NCI-H226 (cell line): ENCODE measurements at places on chromosomes 3 and 15.
A peak's percentile ranks its signal among the peaks of the same experiment; 100 is the strongest.

- peak; percentile 58 for DNase-seq
Measured at GRCh38 chr3:190117981-190118380, 2.7 kb downstream of the P3H2 start.

DNA sequence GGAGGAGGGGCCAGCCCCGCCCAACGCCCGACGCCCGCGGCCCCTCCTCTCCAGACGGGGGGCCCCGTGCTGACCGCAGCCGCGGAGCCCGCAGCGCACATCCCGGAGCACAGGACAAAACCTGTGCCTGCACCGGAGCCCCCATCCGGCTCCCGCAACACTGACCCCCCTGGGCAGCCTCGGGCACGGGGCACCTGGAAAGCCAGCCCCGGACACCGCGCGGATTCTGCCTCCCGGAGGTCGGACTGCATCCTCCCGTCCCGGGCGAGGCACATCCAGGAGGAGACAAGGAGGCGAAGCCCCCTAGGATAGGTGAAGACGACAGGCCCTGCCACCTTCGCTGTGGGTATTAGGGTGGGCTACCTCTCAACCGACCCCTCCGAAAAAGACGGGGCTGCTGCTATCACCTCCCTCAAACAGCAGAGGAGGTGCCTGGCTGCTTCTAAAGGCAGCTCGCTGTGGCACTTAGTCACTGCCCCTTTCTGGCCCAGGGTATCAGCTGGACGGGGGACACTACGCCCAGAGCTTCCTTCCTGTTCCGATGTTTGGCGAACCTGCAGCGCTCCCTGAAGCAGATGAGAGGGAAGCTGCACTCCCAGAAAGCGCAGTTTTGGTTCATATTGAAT is 10.6 kb downstream of the XXYLT1 start:
- DNase-seq = no peak

- DNase-seq = peak; percentile 54
Measured at GRCh38 chr3:38548154-38548931, 52.2 kb downstream of the EXOG start.

DNA sequence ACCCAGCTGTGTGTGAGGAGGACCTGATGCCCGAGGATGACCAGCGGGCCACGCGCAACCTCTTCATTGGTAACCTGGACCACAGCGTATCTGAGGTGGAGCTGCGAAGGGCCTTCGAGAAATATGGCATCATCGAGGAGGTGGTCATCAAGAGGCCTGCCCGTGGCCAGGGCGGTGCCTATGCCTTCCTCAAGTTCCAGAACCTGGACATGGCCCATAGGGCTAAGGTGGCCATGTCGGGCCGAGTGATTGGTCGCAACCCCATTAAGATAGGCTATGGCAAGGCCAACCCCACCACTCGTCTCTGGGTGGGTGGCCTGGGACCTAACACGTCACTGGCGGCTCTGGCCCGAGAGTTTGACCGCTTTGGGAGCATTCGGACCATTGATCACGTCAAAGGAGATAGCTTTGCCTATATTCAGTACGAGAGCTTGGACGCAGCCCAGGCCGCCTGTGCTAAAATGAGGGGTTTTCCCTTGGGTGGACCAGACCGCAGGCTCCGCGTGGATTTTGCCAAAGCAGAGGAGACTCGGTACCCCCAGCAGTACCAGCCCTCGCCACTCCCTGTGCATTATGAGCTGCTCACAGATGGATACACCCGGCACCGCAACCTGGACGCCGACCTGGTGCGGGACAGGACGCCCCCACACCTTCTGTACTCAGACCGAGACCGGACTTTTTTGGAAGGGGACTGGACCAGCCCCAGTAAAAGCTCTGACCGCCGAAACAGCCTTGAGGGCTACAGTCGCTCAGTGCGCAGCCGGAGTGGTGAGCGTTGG is 1.5 kb downstream of the RBM15B start:
- DNase-seq = no peak

DNA sequence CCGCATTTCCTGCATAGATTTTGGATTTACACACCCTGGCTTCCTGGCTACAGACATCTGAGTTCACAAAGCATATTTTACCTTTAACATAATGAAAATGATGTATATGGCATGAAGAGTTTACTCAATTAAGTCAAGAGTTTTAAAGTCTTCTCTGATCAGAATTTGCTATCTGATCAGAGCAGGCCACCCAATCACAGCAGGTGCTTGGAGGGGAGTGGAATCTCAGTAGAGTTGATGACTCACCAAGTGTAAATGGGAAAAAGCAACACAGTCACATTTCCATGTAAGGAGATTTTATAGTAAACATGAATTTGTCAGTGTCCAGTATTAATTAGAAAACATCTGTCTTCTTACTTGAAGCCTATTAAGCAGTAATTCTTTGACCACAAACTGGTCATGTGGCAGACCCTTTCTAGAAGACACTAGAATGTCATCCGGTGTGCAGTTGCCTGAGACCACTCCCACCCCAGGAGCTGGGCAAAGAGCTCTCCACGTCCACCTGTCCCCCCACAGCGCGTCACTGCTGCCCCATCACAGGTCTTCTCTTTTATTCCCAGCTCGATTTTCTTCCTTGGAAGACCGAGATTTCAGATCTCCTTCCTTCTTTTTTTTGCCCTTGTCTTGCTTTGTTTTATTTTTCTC is 10.8 kb downstream of the MESD start:
- peak; percentile 41 for DNase-seq

DNA sequence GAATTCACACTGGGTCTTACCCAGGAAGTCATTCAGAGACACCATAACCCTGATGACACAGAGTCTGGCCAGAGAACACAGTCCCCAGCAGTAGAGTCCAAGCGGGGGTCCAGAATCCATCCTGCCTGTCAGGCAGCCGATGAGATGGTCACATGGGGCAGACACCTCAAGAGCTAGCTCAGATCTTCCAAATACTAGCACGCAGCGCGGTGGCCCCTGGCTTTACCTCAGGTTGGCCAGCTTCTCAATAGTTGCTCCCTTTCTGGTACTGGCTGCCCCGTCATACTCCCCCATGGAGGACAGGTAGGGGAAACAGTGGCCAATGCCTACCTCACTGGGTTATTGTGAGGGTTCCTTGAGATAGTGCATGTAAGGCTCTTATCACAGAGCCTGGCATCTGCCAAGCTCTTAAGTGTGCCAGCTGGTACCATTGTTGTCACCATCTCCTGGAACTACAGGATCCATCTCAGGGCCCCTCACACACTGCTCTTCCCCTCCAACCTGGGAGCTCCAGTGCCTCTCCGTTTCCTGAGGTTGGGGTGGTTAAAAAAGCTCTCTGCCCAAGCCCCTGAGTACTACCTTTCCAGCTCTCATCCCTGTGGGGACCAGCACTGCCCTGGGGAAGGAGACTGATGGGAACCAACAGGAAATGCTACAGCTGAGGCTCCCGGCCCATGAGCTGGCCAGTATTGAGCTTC is 3.5 kb upstream of the SLC28A1 start:
- DNase-seq = no peak

GRCh38 chr3:150079029-150079739 is 108.5 kb upstream of the PFN2 start:
- peak; percentile 98 for DNase-seq

- no peak for DNase-seq
Measured at GRCh38 chr3:134590766-134591165, 60.1 kb downstream of the KY start.

DNA sequence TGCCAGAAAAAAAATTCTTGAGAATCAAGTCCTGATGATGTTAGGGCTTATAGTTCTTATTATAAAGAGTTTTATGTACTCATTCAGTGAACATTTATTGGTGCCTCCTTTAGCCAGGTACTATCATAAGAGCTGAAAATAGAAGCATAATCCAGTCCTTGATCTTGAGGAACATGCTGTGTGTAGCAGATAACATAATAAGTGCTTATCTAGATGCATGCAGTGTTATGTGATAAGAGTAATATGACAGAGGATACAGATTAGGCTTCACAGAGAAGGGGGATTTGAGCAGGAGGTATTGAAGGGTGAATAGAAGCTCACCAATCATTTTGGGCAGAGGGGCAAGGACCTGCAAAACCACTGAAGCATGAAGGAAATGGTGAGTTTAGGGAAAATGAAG is 1.1 kb downstream of the CCR2 start:
- DNase-seq = no peak

DNA sequence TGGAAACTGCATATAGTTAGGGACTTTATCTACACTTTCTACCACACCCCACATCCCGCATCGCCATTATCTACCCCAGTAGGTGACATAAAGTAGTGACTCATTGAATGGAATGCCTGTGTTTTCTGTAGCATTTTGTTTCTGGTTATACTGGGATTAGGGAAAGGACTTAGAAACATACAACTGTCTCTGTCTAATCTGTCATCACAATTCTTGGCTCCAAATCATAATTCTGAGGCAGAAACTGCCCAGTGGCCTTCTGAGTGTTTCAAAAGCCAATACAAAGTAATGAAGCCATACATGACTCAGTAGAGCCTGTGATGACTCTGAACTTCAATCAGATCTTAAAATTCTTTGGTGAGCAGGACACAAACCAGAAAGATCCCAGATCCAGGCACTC is 115.7 kb upstream of the CHRM5 start:
- peak; percentile 48 for DNase-seq

DNA sequence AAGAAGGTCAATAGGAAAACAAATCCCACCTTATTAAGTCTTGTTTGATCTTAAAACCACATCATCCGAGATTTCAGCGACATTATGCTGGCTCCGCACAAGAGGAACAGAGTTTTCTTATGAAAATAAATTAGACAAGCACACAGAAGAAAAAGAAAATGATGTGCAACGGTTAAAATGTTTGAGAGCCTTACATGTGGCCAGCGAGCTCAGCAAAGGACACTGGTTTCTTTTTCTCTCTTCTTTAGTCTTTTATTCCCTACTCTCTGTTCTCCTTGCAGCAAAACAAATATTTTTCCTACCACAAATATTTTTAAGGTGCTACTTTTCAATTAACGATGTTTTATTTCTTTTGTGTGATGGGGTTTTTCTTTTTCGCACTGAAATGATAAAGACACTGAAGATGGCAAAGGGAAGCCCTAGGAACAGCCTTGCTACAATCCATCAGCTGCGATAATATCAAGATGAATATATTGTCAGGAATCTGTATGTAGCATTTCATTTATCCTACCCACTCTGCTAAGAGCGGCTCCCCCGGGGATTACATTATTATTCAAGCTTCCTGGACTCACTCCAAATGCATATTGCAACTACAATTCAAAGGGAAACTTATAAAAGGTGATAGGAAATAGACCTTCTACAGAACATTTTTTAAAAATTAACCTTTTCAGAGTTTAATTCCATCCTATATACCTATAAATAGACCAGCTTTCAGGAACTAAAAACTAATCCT is 72.9 kb downstream of the ANXA2 start:
- peak; percentile 35 for DNase-seq

GRCh38 chr3:88632226-88632625 is 475.2 kb upstream of the EPHA3 start:
- DNase-seq = no peak

DNA sequence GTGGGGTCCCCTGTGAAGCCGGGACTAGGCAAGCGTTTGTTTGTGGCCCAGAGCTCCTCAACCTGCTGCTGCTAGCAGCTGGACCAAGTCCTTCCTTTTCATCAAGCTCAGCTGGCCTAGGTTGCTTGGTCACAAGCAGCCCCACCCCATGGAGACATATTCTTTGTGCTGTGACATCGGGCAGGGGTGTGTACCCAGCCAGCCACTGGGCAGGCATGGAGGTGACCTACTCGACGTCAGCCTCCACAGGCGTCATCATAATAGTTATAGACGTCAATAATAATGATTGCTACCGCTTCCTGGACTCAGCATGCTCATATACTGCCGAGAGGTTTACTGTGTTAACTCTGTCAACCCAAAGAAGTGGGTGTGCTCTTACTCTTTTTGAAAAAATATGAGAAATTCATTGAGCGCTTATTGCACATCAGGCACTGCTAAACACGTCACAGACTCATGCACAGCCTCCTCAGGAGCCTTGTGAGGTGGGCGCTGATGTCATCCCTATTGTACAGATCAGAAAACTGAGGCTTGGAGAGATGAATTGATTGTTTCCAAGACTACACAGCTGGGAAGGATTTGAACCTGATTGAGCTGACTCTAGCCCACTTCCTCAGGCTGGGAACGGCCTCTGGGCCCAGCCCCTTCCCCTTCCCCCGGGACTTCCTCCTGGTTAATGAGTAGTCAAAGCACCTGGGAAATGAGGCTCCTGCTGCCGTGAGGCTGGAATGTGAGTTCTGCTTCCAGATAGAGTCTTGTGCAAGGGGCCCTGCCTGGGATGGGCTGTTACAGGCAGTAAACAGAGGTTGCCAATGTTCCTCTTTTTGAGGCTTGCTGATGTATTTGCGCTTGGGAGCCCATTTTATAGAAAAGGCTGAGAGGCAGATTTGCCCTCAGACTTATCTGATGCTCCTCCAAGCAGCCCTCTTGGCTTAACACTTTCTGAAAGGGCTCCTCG is 16.2 kb downstream of the SLC6A6 start:
- no peak for DNase-seq

DNA sequence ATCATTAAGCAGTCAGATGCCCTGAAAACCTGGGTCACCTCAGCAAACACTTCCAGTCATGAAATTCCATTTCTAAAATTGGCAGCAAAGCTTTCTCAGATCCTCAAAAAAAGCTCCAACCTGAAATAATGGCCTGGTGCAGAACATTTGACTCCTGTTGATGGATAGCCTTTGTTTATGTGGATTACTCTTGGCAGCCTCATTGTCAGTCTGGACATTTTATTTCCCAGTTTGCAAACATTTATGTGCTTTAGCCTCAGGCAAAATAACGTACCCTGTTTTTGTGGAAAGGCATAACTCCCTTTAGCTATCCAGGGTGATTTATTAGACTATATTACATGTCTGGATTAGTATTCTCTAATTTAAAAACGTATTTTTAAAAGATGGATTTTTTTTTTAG is 53.9 kb downstream of the PXYLP1 start:
- DNase-seq = no peak

DNA sequence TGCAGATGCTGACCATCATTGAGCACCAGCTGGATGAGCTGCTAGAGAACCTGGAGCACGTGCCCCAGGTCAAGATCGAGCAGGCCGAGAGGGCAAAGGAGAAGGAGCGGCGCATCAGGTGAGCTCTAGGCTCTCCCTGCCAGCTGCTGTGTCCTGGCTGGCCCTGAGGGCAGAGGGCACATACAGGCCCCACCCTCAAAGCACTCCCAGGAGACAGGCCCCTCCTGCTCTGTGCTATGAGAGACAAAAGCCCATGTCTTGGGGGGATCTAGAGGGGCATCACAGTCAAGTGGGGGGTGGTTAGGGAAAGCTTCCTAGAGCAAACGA is 39.5 kb downstream of the CFAP100 start:
- no peak for DNase-seq
